ENCODE measurements at places on chromosomes 4 and X.
A peak's percentile ranks its signal among the peaks of the same experiment; 100 is the strongest.

- no peak for DNase-seq
Measured at GRCh38 chr4:94909645-94910044, 151.9 kb downstream of the BMPR1B start.

GRCh38 chr4:8732681-8733243 is 138.9 kb downstream of the HMX1 start:
- no peak for DNase-seq

DNA sequence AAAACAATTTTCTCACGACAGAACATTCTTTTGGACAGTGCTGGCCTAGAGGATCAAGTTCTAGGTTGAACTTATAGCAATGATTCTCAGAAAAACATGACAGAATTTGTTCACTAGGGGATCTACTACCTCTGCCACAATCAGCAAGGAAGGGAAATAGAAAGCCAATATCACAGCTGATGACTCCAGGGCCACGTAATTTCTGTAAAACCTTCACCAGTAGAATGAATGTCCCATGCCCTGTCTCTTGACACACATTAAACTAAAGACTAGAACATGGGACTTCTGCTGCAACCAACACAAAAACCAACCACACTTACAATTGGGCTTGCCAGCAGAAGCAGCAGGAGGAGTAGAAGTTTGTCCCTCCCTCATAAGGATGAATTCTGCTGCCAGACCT is 86.0 kb upstream of the NPFFR2 start:
- no peak for DNase-seq

DNA sequence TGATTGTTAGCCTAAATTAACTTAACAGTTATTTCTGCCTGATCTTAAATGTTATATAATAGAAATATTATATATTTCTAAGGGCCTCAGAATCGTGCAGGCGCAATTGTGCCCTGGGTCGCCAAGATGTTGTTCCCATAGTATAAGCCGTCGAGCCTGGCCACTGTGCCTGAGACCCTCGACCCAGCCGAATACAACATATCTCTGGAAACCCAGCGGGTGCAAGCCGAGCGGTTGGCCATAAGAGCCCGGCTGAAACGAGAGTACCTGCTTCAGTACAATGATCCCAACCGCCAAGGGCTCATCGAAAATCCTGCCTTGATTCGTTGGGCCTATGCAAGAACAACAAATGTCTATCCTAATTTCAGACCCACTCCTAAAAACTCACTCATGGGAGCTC is 549.8 kb downstream of the KCTD8 start:
- DNase-seq, result no peak

DNA sequence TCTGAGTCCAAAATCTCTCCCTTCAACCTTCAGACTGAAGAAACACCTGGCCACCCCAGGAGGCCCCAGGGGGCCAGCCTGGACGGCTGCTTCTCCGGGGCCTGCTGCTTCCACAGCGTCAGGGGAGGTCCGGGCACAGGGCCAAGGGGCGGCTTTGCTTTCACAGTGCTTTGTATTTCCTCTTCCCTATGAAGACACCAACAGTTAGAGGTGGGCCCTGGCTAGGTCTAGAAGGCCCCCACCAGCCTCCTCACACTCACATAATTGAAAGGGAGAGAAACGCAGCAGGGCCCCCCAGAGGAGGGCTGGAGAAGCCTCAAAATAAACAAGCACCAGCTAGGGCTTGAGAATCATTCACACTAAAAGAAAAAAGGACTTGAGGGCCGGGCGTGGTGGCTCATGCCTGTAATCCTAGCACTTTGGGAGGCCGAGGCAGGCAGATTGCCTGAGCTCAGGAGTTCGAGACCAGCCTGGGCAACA is 17.8 kb downstream of the SCD5 start:
- no peak for DNase-seq

- no peak for DNase-seq
Measured at GRCh38 chr4:25723409-25723808, 67.8 kb downstream of the SLC34A2 start.

DNA sequence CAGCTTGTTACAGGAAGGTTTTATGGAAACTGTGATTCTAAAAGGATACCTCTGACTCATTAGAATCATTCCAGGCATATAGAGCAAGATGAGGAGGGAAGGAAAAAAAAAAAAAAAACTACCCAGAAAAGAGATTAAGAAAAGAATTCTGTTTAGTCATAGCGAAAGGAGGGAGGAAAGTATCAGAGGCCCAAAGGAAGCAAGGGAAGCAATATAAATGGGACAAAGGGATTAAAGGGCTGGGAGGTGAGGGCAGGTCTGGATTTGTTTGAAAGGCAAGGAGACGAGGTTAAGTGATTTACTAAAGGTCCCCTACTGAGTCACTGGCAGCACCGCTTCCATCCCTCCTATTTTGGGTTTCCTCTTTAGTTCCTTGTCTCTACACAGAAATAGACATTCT is 88.6 kb upstream of the IL1RAPL1 start:
- no peak for DNase-seq

- peak; percentile 65 for DNase-seq
Measured at GRCh38 chr4:110124711-110125110, 73.7 kb downstream of the ELOVL6 start.

DNA sequence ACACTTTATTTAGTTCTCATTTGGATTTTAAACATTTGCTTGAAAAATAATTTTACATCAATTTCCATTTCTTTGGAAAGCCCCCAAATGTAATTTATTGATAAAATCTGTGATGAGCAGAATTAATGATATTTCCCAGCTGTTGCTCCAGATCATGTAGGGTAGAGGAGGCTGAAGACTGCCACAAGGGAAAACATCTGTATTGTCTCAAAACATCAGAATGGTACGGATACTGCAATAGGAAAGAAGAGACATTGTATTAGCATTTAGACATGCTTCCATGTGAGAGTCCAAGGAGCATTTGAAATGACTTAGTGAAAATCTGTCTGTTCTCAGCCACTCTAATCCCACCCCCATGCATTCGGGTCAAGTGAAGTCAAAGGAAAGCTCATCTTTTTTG is 14.4 kb downstream of the ADH1A start:
- no peak for DNase-seq

- peak; percentile 32 for DNase-seq
Measured at GRCh38 chr4:146975036-146975435, 29.4 kb upstream of the TTC29 start.

DNA sequence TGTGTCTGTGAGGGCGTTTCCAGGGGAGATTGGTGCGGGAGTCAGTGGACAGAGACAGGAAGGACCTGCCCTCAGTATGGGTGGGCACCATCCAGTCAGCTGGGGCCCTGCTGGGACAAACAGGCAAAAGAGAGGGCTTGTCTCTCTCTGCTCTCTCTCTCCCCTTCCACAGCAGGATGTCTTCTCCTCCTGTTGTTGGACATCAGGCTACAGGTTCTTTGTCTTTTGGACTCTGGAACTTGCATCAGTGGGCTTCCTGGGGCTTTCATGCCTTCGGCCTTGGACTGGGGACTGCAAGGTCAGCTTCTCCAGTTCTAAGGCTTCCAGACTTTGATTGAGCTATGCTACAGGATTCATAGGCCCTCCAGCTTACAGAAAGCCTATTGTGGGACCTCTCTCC is 59.6 kb downstream of the ADGRA3 start:
- no peak for DNase-seq

- DNase-seq, result no peak
Measured at GRCh38 chr4:185625503-185625902, 90.2 kb upstream of the PDLIM3 start.

- DNase-seq, result no peak
Measured at GRCh38 chrX:23749576-23749975, 6.5 kb upstream of the ACOT9 start.
